Stimulated activated CD8-positive, alpha-beta memory T cell treated with anti-CD3 and anti-CD28 coated beads, Interleukin-2, amount 100 ng/mL, for 1 hour (primary cell): ENCODE measurements at places on chromosomes 1 and 21.

DNA sequence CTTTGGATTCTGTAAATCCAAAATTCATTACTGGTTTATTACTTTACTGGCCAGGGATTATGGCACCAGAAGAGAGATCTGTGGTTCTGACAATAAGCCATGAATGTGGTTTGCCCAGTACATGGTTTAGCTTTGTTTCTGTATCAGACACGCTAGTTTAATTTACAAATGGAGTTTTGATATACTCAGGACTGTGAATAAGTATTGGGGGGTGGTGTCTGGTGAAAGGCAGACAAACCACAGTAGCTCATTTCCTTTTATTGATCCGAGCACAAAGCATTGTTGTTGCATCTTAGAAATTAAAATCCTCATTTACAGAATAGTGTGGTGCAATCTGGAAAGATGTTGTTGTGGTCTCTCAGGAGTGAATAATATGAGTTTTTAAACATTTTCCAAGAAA lies 96.0 kb downstream of the ST6GALNAC3 start:
- DNase-seq: no peak

DNA sequence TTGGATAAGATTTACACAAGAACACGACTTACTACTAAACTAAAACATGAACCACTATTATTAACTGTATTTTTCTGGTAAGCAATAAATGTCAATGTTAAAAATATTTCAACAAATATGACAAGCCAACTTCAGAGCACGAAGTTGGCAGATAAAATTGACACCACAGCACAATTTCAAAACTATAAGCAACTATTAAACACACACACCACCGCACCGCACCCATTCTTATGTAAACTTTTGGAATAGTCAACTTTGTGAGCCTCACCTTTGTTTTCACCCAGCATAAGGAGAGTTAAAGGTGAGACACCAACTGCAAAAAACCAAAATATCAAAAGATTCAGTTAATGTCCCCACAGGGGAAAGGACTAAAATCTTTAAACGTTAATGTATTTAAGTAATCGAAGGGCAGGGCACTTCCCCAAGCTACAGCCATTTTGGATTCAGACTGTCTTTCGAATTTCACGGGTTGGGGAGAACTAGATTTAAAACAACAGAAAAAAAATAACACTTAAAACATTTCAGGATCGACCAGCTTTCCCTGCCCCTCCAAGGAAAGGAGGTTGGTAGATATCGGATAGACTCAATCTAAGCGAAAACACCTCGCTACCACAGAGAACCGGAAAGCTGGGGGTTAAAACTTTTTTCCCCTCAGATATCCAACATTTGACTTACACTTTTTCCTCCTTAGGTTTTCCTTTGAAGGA lies 872 bp downstream of the GPBP1L1 start:
- no peak for DNase-seq

GRCh38 chr1:171807556-171807955 lies 26.1 kb downstream of the METTL13 start:
- no peak for DNase-seq

DNA sequence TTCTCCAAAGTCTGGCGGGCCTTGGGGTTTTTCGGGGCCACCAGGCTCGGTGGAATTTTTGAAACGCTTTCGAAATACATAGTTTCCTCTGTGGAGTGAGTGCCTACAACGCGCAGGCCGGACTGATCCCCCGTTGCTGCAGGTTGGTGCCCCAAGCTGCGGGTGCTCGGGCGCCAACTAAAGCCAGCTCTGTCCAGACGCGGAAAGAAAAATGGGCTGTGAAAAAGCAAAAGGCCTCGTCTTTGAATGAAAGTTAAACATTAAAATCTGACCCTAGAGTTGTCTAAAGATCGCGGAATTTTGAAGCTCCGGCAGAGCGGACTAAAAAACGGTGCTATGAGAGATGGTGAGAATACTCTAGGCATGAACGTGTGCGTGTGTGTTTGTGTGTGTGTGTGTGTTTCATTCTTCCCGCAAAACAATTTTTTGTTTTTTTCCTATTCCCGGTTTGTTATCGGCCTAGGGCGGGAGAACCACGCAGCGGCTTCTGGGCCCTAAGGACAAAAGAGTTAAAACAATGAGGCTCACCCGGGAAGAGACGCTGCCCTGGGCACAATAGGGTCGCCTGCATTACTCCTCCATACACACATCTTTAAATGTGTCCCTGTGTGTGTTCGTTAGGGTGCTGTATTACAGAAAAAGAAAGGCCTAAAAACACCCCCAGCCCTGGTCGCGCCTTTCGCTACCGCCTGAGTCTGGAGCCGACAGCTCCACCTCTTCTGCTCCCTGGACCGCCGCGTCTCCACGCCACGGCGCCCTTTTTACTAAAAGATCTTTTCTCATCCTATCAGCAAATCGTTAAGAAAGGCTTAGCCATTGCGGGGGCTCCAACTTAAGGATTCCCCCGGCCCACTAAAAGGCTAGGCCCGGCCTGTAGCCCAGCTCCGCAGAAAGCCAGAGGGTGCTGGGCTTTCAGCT lies 3.2 kb downstream of the TBX15 start:
- DNase-seq: no peak

DNA sequence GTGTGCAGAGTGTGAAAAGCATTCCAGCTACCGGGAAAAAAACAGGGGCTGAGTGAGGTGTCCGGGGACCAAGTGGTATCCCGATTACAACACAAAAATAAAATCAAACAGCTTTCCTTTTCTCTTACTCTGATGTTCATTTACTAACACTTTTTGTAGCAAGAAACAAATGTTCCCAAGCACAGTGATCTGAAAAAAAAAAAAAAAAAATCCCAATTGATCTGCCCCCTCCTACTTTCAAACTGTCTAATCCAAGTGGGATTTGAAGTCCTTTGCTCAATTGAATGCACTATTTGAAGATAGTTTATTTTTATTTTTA lies 1.3 kb downstream of the BACE2 start:
- DNase-seq: no peak

DNA sequence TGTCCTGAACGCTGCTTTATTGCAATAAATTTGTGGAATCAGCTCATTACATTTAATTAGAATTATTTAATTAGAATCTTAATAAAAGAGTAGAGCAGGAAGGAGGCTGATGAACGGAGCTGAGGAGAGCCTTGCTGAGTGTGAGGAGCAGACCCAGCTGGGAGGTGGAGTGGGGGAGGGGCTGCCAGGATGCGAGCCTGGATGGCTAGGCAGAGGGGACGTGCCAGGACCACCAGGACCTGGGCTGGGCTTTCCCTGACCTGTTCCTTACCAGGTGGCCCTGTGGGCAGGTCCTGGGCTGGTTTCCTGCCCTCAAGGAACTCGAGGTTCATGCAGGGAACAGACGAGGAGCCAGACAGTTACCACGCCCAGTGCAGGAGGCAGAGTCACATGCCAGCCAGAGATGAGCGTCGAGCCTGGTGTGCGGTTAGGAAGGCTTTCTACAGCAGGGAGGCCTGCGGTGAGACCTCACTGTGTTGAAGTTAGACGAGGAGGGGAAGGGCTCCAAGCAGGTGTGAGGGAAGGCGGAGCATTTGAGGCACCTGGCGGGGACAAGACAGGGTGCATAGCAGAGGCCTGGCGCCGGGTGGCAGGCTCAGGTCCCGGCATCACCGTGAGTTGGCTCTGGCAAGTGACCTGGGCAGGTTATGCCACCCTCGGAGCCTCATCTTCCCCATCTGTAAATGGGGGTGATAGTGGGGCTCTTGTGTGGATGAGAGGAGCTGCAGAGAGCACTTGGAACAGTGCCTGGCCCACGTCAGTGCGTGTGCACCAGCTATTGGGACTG lies 33.9 kb downstream of the LDLRAP1 start:
- DNase-seq: no peak

GRCh38 chr1:230064283-230064682 lies 2.8 kb upstream of the GALNT2 start:
- no peak for DNase-seq

DNA sequence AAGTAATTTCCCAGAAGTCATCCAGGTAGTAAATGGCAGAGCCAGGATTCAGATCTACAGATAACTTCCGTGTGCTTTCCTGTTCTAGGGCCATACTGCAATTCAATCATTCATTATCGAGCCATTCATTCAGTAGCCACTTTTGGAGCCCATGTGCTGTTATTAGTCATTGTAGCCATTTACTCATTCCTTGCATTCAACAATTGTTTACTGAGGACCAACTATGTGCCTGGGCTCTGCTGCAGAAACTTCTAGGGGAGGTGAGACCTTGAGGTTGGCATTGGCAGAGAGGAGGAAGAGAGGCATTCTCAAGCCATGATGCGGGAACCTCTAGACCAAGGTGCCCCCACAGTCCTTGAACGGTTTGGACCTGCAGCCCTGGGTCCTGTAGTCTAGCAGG lies 27.9 kb downstream of the EPHB2 start:
- DNase-seq: no peak

DNA sequence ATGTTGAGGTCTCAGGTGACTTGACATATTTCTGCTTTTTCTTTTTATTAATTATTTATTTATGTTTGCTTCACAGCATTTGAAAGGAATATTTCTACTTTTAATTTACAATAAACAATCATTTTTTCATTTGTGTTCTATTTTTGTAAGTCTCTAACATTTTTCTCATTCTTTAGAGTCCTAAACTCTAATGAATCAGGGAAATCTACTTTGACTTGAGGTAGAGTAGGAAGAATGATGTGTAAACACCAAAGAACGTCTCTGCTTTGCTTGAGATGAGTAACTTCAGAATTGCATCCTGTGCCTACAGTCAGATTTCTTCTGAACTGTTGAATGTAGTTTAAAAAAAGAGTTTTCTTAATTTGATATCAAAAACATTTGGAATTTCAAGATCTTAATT lies 65.2 kb downstream of the CNST start:
- no peak for DNase-seq

DNA sequence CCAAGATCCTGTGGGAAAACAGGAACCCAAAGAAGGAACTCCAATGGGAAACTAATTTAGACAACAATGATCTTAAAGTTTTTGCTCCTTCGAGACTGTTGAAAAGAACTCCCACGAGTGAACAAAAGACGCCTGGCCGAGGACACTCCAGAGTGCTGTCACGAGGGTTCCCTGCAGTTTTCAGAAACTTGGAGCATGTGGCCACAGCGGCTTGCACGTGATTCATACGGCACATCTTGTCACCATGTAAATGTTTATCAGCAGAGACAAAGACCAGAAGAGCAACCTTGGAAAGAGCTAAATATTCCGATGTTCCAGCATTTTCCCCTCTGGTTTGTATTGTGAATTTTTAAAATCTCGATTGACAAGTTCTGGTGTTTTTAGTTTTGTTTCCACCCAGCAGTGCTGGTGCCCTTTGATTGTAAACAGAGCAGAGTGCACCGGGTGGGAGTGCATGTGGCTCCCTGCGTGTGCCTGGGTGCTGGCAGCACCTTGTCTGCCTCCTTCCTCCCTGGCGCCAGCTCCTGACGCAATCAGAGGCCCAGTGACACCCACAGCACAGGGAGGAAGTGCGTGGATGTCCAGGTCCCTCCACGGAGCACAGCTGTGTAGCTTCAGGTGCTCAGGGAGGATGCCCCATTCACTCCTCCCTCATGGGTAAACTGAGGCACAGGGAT lies 23.0 kb downstream of the LRRC3 start:
- no peak for DNase-seq

DNA sequence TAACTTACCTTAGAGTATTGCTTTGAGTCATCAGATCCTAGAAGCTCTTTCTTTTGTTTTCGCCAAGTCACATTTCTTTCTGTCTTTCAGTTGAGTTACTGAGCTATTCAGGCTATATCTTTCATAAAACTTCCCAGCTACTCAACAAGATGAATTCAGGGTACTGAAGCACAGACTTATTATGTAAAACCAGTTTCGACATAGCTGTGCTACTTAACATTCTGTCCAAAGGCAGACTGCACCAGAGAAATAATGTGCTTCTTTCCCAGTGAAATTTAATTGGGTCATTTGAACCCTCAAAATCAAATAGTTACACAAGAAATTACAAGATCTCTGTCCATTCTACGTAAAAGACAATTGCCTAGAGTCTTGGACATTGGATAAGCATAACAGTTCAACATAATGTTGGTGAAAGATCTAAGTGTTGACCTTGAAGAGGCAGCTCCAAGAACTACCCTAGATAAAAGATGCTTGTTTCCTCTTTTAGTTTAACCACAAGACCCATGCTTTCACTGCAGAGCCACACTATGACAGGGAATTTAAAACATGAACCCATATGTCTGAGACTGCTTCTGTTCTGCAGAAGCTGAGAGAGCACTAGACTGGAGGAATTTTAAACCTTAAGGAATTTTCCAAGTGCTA lies 163.2 kb downstream of the LRRC40 start:
- DNase-seq: no peak
